ENCODE measurements at places on chromosomes 2 and 18.

DNA sequence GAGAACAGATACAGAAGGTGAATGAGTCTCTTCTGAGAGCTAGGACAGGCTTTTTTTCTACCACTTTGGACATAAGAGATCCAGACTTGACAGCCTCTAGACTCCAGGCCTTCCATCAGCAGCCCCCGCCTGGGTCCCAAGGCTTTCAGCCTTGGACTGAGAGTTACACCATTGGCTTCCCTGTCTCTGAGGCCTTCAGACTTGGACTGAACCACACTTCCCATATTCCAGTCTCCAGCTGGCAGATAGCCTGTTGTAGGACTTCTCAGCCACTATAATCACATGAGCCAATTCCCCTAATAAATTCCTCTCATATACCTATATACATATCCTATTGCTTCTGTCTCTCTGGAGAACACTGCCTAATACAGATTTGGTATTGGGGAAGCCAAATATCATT is 128.2 kb downstream of the MCFD2 start:
- no peak for DNase-seq

DNA sequence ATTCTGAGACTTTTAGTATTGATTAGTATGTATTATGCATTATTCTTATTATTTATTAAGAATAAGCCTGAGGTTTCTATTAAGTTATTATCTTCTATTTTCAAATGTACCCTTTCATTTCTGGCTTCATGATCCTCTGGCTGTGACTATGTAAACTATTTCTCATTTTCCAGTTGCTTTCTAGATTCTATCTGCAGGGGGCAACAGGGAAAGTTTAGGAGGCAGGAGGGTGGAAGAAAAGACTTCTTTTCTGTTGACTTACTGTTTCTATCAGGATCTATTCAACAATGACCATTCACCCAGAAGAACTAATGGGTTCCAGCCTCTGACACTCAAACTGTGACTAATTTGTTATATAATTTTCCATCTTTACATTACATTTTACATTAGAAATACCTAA is 653.4 kb upstream of the FSHR start:
- DNase-seq, result no peak

DNA sequence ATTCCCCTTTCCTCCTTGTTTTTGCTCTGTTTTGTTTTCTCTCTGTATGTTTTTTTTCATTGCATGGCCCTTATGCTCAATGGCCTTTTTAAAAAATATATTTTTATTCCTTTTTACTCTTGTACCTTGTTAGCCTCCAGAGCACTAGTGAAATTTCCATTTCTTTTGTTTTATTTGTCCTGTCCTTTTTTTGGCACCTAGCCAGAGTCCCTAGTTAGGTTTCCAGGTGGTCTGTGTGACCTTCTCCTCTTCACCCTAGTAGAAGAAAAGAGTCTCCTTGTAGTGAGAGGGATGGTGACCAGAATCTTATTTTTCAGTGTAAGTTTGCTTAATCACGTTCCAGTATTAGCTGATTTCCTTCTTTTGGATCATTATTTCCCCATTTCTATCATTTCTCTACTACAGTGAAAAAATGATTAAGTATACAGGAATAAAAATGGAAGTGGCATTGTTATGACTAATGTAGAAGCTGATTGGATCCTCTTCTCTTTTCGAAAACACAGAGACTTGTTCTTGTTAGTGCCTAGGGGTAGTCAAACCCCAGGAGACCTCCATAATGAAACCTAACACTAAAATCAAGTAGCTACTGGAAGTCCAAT is 65.9 kb downstream of the NBEAL1 start:
- DNase-seq, result no peak

GRCh38 chr2:72561621-72562318 is 264.1 kb downstream of the EXOC6B start:
- no peak for DNase-seq

DNA sequence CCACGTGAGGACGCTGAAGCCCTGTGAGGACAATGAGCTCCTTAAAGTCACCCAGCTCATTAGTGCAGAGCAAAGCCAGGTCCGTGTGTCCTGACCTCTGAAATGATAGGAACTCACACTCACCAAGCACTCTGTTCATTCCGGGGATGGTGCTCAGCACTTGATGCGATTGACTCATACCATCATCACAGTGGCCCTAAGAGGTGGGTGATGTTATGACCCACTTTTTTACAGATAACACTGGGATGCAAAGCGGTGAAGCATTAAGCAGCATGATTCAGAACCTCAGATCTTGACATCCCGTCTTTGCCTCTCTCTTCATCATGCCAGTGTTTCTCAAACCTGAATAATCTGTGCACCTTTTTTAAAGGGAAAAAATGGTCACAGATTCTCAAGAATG is 234.8 kb downstream of the ALPK2 start:
- DNase-seq, result no peak

- no peak for DNase-seq
These were observed 89.5 kb downstream of the SMAD7 start for GRCh38 chr18:48861181-48861708.

DNA sequence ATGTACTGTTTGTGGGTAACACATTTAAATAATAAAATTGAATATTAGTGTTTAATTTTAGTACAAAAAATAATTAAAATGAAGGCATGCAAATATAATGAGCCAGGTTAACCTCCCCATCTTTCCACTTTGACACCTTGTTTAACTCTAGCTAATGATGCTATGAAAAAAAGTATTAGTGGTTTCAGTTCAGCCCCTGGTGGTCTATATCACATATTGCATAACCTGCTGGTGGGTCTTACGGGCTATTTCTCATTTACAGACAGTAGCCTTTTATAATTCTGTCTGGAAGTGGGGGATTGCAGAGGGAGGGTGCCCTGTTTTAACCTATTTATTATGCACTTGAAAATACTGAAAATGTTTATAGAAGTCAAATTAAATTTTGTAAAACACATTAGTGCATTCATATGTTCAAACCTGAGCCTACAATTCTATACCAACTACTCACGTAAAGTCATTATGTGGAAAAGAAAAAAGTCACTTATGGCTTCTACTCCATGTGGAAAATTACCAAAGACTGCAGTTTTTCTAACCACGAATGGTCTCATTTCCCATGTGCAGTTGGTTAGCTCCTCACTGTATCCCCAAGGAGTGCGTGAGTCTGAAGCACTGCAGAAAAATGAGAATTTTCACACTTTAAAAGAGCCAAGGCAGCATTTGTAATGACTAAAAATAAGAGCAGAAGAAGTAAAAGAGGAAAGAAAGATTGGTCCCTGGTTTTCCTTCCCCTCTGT is 381.0 kb downstream of the MTX2 start:
- peak; percentile 17 for DNase-seq

DNA sequence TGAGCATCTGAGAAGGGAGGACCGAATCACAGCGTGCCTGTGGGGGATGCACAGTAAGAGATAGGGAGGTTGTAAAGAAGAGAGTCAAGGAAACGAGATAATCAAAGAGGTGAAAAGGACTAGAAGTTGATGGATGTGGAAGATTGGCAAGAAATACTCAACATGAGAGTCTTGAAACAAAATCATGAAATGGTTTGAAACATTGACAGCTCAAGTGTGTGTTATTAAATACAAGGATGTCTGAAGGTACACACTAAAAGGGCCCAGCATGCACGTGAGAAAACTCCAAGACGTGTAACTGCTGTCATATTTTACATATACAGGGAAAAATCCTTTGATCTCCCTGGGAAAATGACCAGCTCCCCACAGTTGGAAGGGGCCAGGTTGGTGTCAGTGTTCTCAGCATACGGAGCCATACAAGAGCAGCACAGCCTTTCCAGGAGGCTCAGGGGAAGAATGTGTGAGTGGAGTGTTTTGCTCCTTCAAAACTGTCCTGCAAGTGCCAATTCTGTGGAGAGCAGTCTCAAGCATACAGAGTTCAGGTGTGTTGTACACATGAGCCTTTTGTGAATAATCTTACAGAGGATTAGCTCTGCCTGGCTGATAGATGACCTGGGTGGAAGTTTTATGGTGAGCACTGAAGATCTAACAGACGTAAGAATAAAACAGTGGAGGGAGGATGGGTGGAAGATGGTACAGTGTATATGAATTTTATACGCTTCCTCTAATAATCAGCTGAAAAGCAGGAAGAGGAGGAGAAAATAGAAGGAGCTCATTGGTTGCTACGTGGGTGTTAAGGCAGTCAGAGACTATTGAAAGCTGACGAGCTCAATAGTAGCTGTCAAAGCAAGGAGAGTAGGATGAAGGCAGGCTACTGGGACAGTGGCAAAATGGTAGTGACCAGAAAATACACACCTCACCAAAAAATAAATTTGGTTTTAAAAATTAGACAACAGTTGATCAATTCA is 126.8 kb downstream of the ATP9B start:
- no peak for DNase-seq

GRCh38 chr2:82795446-82795845 is 1663.6 kb downstream of the SUCLG1 start:
- DNase-seq, result no peak

DNA sequence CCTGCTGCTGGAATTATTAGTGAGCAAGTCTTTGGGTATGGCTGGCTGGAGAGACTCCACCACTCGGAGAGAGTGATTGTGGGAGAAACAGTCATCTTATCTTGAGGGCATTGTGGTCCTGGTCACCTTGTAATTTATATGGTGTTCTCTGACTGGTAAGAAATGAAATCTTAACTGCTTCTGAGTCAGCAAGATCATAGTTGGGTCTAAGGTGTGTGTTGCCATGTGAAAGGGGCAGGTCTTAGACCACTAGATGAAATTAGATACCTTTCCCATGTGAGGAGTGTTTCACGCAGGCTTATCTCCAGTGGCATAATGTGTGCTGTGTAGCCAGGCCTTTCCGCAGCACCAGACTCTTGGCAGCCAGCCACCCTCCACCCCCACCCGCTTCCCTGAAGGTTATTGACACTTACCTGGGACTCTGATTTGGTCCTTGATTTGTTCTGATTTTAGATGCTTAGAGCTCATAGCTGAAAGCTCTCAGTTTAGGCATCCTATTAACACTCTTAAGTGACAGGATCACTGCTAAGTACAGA is 7.7 kb downstream of the MAPRE3 start:
- DNase-seq, result no peak

DNA sequence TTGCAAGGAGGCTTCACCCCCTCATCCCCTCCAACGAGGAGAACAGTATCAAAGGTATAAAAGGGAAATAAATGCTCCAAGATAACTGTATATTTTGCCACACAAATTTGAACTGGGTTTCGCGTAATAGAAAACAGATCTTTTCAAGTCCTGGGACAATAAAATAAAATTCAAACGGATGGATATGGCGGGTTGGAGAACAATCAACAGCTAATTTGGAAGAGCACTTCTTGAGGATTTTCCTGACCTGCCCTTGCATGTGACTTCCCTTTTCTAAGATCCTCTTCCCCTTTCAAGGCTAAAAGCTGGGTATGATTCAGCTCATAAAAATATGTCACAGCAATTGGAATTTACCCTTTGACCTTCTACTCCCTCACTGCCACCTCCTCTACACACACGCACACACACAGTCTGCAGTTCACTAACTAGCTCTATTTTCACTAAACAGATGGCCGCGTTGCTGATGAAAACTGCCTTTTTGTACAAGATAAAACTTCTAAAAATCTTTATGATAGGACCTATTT is 386.9 kb downstream of the FIGN start:
- DNase-seq, result peak; percentile 96

GRCh38 chr2:96552315-96553175 is 16.0 kb downstream of the ARID5A start:
- no peak for DNase-seq

GRCh38 chr2:64015898-64016297 is 3.3 kb downstream of the VPS54 start:
- no peak for DNase-seq

DNA sequence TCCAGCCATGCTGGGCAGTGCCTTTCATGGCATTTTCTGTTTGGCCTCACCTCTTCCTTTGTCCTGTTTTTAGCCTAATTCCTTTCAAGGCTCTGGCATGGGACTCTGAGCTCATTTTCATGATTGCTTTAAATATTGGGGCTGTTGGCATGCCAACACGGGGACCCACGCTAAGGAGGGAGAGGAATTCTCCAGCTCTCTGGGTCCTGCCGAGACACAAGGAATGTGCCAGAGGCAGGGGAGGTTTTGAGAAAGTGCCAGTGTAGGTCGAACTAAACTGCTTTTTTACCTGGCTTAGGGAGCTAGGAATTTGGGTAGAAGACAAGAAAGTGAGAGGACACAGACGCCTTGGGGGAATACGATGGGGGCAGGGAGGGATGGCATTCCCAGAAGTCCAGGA is 42.3 kb downstream of the RPL37A start:
- no peak for DNase-seq

DNA sequence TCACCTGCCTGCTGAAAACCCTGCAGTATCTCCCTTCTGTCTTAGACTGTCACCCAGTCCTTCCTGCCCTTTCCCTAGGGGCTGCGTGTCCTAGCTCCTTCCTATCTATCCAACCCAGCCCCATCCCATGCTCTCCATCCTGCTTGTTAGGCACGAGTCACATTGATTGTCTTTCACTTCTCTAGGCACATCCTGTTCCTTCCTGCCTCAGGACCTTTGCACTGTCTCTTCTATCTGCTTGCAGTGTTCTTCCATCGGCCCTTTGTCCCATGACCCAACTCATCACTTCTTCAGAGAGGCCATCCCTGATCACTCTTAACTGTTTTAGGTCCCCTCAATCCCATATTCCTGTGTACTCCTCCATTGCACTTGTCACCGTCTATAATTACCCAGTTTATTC is 50.4 kb downstream of the MERTK start:
- DNase-seq, result no peak

- DNase-seq, result no peak
These were observed 145.1 kb downstream of the AGPS start for GRCh38 chr2:177537636-177538035.

- no peak for DNase-seq
These were observed 208.0 kb downstream of the C1D start for GRCh38 chr2:67854798-67855197.

- DNase-seq, result no peak
These were observed 37.6 kb downstream of the CENPO start for GRCh38 chr2:24830786-24831185.

- no peak for DNase-seq
These were observed 115.5 kb upstream of the CYP26B1 start for GRCh38 chr2:72263043-72263775.

DNA sequence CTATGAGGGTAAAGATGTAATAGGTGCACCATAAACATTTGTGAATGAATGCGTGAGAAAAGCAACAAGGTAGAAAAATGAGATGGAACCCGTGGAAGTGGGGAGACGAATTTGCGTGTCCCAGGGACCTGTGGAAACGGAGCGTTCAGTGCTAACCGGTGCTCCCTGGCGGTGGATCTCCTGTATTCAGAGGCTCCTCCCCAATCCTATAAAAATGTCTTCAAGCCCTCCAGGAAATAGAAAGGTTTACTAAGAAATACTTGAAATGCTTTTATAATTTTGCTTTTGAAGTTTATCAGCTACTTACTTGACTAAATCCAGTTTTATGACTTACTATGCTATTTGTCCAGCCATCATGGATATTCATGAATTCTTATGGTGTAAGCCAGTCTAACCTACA is 62.8 kb upstream of the RBM44 start:
- no peak for DNase-seq

- no peak for DNase-seq
These were observed 39.7 kb downstream of the VIL1 start for GRCh38 chr2:218458598-218458997.

- no peak for DNase-seq
These were observed 136.1 kb downstream of the SH3BP4 start for GRCh38 chr2:235087832-235088495.
